ENCODE measurements at places on chromosomes 3 and 15.

DNA sequence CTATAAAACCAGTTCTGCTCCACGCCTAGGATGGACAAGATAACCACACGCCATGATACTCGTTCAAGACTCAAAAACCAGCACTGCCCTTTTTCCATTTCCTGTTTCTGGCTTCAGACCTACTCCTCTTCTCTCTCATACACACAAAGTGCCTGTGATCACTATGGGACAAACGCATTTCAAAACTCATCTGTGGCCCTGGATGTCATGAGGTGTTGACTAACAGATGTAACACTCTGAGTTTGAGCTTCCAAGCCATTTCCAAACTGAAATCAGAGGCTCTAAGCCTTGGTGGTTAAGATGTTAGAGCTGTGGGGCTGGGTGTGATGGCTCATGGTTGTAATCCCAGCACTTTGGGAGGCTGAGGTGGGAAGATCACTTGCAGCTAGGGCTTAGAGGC is 55.7 kb upstream of the LMOD3 start:
- DNase-seq = no peak

GRCh38 chr3:160023476-160023875 is 34.8 kb downstream of the IL12A start:
- no peak for DNase-seq

DNA sequence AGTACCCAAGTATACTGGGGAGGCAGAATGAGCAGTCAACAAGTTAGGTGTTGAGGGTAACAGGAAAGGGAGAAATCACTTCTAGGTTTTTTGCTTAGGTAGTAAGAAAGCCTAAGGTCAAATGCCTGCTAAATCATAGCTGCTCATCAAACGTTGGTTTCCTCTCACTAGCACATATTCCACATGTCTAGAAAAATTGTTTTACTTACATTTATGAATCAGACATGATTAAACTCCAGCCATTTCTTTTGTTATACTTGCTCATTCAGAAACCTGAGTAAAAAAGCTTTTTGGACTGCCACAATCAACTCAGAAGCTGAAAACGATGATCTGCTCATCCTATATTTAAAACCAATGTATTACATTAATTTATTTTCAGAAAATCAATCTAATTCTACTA is 40.2 kb downstream of the SLC9A9 start:
- DNase-seq = no peak

GRCh38 chr3:17740721-17741141 is 1.7 kb downstream of the TBC1D5 start:
- DNase-seq = no peak

- no peak for DNase-seq
Observed at GRCh38 chr3:114221165-114221880, 16.1 kb downstream of the ZNF80 start.

DNA sequence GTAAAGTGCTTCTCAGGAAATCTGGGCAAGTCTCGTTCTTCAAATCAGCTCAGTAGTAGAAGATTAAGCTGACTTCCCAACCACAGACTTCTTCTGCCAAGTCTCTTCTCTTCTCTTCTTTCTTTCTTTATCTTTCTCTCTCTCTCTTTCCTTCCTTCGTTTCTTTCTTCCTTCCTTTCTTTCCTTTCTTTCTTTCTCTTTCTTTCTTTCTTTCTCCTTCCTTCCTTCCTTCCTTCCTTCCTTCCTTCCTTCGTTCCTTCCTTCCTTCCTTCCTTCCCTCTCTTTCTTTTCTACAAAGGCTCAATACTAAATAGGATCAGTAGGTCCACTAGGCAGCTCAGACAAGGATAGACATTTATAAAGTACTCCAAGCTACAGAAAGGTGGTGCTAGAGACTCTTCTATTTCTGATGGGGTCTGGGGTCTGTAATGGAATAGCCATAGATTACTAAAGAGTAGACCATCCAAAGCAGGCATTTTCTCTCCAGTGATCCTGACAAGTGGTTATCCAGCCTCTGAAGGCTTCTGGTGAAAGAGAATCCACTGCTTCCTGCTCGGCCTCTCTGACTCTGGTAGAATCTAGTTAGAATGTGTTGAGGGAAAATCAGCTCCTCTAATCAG is 100.8 kb downstream of the TPRG1 start:
- DNase-seq = no peak

DNA sequence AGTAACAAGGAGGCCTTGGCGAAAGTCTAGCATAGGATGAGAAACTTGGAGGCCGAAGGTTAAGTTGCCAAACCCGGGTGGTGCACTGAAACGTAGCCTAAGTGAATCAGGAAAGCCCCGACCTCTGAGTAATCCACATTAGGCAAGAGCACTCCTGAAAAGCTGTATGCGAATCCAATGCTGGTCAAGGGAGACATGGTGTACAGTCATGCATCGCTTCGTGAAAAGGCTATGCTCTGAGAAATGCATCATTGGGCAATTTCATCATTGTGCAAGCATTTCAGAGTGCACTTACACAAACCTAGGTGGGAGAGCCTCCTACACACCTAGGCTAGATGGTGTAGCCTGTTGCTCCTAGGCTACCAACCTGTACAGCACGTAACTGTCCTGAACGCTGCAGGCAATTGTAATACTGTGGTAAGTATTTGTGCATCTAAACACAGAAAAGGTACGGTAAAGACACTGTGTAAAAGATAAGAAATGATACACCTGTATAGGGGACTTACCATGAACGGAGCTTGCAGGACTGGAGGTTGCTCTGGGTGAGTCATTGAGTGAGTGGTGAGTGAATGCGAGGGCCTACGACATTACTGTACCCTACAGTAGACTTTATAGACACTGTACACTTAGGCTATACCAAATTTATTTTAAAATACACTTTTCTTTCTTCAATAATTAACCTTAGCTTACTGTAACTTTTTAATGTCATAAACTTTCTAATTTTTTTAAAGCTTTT is 222.5 kb downstream of the SHQ1 start:
- no peak for DNase-seq

DNA sequence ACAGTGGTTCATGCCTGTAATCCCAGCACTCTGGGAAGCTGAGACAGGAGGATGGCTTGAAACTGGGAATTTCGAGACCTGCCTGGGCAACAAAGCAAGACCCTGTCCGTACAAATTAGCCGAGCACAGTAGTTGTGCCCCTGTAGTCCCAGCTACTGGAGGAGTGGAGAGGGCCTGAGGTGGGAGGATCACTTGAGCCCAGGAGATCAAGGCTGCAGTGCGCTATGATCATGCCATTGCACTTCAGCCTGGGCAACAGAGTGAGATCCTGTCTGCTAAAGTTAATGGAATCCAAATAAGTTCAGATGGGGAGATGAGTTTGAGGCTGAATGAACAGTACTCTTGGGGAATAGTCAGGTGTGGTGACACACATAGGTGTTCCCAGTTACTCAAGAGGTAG is 14.4 kb downstream of the TRIM71 start:
- no peak for DNase-seq
